ENCODE measurements at places on chromosomes 16 and 17.

GRCh38 chr17:32928586-32929535 lies 908 bp downstream of the TMEM98 start:
- DNase-seq, result no peak

DNA sequence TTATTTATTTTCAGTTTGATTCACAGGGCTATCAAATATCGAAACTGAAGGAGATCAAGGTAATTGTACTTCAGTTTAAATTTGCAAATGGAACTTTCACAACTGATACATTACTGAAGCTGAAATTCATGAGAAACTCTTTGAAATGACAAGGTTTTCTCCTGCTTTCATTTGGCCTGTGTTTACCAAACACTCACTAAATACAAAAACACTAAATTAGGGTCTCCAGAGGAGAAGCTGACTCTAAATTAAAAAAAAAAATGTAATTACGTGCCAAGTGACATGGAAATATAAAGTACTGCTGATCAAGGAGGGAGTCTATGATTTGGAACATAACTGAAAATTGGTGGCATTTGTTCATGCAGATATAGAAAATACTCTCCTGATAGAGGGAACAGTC lies 205.8 kb downstream of the CDH11 start:
- DNase-seq, result no peak

- peak; percentile 85 for DNase-seq
Observed at GRCh38 chr16:30956601-30957455, 726 bp upstream of the SETD1A start.

- DNase-seq, result no peak
Observed at GRCh38 chr16:17333229-17333628, 137.5 kb downstream of the XYLT1 start.

GRCh38 chr16:56073508-56073907 lies 117.8 kb upstream of the GNAO1 start:
- no peak for DNase-seq

GRCh38 chr17:29461483-29462206 lies 71.5 kb downstream of the TAOK1 start:
- DNase-seq, result no peak

DNA sequence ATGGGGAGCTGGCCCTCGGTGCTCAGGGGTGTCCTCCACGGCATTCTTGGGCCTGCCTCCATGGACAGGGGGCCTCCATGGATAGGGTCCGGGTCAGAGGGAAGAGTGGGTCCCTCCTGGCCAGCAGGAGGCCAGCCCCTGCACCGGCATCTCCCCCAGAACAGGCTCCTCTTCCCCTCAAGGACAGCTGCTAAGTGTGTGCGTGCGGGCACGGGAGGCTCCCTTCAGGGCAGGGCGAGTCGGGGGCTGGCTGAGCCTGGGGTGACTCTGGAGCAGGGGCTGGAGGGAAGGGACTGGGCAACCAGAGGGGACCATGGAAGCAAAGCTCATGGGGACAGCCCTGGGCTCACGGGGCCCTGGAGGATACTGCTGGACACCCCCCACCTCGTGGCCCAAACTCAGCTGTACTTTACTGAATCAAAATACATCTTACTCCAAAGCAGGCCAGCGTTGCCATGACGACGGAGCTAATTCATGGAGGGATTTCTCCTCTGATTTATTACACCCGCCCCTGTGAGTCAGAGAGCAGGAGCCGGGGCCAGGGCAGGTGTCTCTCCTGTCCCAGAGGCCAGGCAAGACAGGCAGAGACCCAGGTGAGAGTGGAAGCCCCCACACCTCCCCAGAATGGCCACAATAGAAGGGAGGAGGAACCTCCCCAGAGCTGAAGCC lies 2.1 kb downstream of the CASKIN1 start:
- DNase-seq, result no peak

- no peak for DNase-seq
Observed at GRCh38 chr16:86959091-86959651, 358.0 kb downstream of the C16orf95 start.

DNA sequence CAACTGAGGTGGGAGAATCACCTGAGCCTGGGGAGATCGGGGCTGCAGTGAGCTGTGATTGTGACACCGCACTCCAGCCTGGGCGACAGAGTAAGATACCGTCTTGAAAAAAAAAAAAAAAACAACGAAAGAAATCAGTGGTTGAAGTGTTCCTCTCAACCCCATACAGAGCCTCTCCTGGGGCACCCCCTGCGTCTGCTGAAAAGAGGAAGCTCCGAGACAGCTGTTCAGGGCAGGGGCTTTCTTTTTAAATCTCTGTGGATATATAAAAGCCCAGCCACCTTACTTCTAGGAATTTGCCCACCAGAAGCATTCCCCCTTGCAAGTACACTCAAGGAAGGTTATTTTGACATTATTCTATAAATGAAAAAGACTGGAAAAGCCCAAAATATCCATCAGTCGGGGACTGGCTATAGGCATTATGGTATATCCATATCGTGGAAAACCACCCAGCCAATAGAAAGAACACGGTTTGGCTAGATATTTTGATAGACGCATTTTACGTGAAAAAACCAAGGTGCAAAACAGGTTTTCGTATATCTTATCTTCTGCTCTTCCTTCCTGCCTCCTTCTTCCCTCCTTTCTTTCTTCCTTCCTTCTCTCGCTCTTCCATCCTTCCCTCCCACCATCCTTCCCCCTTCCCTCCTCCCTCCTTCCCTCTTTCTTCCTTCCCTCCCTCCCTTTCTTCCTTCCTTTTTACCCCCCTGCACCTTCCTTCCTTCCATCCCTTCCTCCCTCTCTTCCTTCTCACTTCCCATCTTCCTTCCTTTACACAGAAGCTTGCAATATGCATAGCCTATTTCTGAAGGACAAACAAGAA lies 9.2 kb upstream of the CCL22 start:
- DNase-seq, result no peak

- DNase-seq, result no peak
Observed at GRCh38 chr17:78241277-78242023, 10.0 kb downstream of the TMEM235 start.

DNA sequence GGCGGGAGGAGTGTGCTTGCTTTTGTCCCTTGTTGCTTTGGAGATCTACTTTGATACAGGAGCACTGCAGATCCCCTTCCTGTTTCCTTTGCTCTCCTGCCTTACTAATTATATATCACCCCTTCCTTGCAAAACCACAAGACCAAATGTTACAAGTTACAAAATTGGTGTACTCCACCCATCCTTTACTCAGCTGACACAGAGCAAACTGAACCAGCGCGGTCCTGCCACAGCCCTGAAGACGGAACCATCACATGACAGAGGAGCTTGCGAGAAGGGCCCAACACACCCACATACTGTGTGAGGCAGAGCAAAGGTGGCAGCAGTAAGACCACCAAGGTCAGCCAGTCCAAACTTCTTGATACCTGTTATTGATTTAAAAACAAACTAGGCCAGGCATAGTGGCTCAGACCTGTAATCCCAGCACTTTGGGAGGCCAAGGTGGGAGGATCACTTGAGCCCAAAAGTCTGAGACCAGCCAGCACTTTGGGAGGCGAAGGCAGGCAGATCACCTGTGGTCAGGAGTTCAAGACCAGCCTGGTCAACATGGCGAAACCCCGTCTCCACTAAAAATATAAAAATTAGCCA lies 33.2 kb downstream of the CYTH1 start:
- DNase-seq, result peak; percentile 46

DNA sequence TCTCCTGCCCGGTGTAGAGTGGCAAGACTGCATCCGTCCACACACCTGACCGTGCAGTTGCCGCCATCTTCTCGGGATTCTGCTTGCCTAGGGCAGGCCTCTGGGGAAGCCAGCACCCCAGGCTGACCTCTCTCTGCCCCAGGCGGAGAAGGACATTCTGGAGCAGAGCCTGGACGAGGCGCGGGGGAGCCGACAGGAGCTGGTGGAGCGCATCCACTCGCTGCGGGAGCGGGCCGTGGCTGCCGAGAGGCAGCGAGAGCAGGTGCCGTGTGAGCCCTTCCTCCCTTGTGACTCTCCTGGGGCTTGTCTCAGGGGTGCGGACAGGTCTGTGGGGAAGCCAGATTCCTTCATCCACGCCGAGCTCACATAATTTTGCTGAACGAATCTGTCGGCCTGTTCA lies 19.8 kb downstream of the CARD14 start:
- DNase-seq, result no peak

DNA sequence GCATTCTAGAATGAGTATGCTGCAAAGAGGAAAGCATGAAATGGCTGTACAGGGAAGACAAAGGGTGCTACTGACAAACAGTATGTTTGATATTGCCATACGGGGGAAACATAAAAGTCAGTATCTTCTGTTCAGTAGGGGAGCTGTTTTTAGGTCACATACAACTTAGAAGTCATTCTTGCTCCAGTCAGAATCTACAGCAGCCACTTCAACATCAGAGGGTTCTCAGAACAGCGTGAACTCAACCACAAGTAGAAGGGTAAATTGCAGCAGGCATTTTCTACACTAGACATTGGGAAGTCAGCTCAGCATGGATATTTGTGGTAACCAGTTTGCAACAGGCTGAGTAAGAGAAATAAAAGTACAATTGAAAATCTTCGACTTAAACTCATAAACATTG lies 1241.8 kb upstream of the GOT2 start:
- DNase-seq, result no peak

- no peak for DNase-seq
Observed at GRCh38 chr16:57627184-57627871, 1.1 kb upstream of the ADGRG1 start.

GRCh38 chr16:48129926-48130325 lies 25.9 kb downstream of the ABCC12 start:
- no peak for DNase-seq

DNA sequence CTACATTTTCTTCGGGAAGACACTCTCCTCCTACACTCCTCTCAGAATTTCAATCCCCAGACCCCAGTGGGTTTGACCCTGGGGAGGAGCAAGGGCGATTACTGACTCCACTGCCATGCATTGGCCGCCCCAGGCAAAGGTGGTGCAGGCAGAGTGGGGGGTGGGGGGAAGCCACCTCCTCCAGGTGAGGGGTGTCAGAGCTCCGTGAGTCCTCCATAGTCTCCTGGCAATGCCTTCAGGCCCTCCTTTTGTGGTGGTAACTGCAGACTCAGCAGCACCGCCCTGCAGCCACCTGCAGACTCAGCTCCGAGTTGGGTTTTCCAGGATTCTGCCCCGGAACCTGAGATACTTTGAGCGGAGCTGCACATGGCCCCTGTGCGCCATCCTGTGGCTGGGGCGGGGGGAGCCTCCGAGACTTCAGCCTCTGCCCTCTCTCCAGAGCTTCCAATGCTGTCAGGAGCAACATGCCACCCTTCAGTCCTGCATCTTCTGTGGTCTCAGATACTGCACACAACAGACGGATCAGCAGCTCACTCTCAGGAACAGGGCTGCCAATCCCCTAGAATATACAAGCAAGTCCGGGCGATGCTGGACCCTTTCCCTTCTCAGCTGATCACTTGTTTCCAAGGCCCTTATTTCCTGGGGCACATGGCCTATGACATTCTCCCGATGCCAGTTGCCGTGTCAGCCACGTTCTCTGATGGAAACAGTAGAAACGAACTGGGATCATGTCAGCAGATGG lies 2.4 kb upstream of the SLC47A2 start:
- no peak for DNase-seq

- no peak for DNase-seq
Observed at GRCh38 chr17:37446027-37446426, 39.3 kb downstream of the TADA2A start.

DNA sequence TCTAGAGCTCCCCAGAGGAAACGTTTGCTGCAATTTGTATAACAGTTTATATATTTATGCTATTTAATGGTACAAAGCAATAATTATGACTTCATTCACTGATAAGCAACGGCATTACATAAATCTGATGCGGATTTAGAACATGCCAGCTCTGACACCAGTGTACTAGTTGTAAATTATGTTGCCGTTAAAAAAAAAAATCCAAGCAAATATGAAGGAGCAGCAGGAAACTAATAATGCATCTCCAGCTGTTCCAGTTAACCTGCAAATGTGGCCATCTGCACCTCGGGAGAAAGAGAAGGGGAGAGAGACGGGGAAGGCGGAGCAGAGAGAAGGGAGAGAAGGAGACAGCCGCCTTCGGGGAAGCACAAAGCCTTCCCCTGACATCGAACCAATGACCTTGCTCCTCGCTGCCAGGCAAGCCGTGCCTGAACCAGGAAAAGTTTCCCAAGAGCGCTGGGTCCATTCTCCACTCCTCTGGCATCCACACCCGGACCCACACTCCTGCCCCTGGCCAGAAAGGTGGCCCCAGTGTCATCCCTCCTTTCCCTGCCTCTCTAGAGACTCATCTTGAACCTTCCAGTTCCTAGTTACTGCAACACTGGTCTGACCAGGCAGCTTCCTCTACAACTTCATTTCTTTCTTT lies 174.8 kb downstream of the C16orf78 start:
- no peak for DNase-seq

GRCh38 chr16:3457434-3458252 lies 14.2 kb downstream of the NAA60 start:
- peak; percentile 88 for DNase-seq

DNA sequence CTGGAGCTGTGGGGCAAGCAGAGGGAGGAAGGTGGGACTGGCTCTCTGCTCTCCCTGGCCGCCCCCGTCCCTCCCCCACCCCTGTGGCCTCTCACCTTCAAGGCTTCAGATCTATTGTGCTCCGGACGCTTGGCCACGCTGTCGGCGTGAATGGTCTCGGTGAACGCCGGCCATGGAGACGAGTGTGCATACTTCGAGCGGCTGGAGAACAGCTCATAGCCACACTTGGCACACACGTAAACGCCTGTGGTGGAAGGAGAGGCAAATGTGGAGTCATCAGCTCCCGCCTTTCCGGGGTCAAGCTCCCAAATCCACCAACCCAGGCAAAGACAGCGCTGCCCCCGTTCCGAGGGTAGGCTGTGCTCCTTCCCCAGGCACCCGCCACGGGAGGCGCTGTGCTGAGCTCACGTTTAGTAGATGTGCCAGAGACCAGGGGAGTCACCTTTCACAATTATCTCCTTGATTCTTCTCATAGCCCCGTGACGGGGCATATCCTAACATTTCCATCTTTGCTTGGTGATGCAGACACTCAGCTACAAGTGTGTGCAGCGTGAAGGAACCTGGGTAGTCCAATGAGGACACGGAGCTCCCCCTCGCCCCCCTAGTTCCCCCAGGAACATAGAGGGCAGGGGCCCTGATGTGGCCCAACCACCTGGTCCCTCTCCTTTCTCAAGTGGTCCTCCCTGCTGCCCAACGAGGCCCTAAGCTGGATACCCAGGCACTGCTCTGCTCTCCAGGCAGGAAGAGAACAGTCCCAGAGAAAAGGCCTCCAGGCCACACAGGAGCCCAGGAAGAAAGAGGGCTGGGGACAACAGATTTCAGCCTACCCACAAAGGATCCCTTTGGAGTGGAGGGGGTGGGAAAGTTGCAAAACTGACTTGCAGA lies 1.6 kb downstream of the MSRB1 start:
- DNase-seq, result no peak

- no peak for DNase-seq
Observed at GRCh38 chr17:73957564-73957963, 245.9 kb upstream of the RPL38 start.

GRCh38 chr17:15454346-15454745 lies 13.1 kb downstream of the CDRT4 start:
- DNase-seq, result no peak

- DNase-seq, result no peak
Observed at GRCh38 chr17:32311028-32311536, 30.9 kb downstream of the C17orf75 start.
